ENCODE measurements at places on chromosomes 7 and 10.

DNA sequence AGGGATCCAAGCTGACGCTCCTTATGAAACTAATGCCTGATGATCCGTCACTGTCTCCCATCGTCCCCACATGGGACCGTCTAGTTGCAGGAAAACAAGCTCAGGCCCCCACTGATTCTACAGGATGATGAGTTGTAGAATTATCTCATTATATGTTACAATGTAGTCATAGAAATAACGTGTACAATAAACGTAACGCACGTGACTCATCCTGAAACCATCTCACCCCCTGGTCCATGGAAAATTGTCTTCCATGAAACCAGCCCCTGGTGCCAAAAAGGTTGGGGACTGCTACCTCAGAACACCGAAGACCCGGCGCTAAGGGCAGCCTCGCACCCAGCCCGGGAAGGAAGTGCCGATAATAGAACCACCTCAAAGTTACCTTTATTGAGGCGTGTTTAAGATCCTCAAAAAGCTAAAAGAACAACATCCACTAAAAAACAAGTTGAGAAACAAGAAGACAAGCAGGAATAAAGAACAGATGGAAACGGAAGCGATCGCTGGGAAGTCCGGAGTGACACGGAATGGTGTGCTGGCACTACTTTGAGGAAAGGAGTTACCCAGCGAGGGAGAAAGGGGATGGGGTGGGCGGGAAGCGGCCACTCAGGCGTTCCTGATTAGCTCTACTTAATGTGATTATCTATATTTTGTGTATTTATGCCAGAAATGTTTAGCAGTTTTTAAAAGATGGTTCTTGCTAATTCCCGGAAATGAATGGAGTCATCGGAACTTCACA, 50.1 kb upstream of the PRKAR1B start:
- no peak for DNase-seq

GRCh38 chr10:22784668-22785067, 70.3 kb upstream of the PIP4K2A start:
- no peak for DNase-seq

GRCh38 chr10:71882813-71883659, 32.0 kb upstream of the PSAP start:
- no peak for DNase-seq

DNA sequence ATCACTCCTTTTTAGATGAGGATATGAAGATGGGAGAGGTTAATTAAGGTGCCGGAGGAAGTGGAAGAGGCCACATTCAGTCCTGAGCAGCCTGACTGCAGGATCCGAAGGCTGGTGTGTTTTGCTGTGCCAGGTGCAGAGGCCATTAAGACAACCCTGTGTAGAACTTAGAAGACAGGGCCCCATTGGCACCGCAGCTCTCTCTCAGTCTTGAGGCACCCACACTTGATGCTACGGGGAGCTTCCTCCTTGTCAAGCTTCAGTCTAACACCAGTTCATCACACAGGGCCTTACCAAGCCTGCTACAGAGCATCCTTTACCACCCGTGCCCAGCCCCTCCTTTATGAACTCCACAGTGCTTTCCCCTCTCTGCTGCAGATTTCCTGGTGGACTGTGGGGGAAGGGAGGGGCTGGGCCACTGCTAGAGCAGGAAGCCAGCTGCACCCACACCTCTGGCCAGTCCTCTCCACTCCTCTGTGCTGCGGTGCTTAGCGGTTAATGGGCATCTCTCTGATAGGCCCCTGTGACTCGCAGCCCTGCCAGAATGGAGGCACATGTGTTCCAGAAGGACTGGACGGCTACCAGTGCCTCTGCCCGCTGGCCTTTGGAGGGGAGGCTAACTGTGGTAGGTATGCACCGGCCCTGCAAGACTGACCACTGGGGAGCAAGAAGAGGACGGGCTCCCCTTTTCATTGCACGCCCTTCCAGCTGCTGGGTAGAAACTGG, 45.5 kb downstream of the VWA2 start:
- no peak for DNase-seq

DNA sequence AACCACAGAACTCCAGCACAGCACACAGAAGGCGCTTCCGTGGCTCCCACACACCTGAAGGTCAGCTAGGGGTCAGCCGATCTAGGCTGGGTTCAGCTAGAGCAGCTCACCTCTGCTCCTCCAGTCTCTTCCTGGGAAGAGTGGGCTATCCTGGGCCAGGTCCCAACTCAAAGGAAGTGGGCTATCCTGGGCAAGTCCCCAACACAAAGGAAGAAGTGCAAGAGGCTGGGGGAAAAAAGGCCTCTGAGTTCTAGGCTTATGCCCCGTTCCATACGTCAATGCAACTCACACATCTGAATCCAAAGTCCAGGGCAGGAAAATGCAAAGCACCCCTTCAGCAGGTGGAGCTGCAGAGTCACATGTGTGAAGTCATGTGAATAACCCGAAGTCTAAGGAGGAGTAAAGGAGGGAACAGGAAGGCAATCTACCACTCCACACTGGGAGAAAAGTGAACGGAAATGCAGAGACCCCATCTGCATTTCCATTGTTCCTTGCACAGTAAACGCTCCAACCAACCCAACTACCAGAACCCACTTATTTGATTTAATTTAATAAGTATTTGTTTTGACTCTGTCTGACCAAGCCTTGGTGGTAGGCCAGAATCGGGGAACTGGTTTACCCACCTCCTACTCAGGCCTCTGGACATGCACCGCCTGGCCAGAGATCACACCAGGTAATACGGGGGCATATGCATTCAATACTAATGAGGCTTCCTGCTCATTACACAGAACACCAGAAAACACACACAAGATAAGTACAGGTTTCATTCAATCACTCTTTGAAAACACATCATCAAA, 95.5 kb upstream of the RNF32 start:
- DNase-seq, result no peak

GRCh38 chr7:129501760-129502707, at the start of gene SMKR1:
SMKR1 (plus strand) TSS chr7:129502531; CDS start chr7:129502825, 294 bp downstream.
- DNase-seq, result peak; percentile 83

DNA sequence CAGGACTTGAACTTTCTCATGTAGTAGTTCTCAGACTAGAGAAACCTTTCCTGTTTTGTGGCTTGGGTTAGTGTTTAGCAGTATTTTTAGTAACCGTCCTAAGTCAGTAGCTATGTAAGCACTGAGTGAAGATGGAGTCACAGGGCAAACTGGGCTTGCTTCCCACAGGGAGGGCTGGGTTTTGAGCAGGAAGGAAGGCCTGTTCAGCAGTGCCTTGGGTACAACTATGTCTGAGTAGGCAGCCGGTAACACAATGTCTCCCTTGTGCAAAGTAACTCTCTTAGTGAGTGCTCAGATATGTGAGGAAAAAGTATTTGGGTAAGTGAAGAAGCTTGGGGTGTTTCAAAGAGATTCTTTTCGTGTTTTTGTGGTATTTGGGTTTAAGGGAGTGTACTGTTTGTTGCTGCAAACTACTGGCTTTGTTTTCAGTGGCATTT, 96.4 kb downstream of the CCSER2 start:
- DNase-seq, result peak; percentile 55

DNA sequence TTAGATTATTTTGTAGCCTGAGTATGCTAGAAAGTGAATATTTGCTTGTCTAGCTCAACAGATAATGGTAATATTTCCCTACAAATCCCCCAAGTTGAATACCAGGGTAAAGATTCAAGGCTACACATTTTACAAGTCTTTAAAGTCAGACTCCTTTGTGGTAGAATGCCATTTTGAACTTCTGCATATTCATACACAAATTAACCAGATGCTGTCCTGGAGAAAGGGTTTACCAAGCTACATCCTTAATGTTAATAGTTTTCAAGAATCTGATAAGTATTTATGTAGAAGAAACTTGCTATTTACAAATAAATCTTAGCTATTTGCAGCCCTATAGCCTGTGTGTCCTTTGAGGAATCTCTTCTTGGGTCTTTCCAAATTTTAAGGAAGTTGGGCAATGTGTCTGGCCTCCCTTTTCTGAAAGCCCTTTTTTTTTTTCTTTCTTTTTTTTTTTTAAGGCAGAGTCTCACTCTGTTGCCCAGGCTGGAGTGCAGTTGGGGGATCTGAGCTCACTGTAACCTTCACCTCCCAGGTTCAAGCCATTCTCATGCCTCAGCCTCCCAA, 82.6 kb downstream of the CPEB3 start:
- peak; percentile 48 for DNase-seq

DNA sequence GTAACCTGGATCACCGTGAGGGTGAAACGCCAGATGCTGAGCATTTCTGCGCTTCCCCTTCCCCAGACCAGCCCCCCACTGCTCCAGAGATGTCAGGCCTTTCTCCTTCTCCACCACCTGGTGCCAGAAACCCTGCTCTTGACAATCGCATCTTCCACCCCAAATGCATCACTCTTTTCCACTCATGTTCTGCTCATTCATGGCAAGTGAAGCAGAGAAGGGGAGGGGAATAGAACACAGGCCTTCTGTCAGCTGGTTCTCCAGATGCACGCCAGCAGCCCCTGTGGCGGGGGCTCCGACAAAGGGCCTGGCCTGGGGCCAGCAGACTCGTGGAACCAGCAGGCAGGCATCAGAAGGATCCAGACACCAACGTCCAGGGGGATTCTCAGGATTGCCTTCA, 68.5 kb upstream of the SVIL start:
- DNase-seq, result no peak

DNA sequence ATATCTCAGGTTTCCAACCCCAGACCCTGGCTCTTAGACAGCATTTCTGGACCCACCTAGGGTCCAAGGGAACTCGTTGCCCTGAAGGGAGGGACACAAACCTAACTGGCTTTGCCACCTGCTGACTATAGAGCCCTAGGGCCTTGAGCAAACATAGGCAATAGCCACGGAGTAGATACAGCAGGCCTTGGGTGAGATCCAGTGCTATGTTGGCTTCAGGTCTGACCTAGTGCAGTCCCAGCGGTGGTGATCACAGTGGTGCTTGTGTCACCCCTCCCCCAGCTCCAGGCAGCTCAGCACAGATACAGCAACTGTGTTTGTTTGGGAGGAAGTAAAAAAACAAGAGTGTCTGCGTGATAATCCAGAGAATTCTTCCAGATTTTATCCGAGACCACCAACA, 9.7 kb upstream of the TNKS2 start:
- DNase-seq, result no peak

GRCh38 chr10:95640891-95641315, 15.6 kb downstream of the ALDH18A1 start:
- no peak for DNase-seq

- DNase-seq, result no peak
Measured at GRCh38 chr7:28182071-28182471, 1.5 kb upstream of the JAZF1 start.
